ENCODE measurements at places on chromosomes 1 and 21. TPM values are rescaled to one million over a fixed set of nuclear protein-coding genes. Genes with fewer than 3 reads are reported as not detected.

DNA sequence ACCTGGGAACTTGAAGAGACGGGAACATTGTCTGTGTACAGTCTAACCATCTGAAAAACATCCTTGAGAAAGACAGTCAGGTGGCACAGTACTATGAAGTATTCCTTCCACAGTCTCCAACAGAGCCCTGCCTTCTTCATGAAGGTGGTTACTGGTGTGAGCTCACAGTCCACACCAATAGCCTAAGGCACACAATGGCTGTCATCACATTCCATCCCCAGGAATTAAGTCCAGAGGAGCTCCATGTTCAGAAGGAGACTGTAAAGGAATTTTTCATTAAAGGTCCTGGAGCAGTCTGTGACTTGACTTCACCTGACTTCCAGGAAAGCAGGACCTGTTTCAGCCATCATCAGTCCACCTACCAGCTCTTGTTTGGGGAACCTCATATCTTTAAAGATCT, 180.2 kb downstream of the C1orf21 start:
- no peak for DNase-seq

GRCh38 chr1:235513495-235514366, 9.5 kb upstream of the B3GALNT2 start:
- no peak for DNase-seq

GRCh38 chr1:204336421-204337035, 23.2 kb downstream of the PLEKHA6 start:
- DNase-seq, result no peak

RAB42 gene
- 0.75 TPM for total RNA-seq

- no peak for DNase-seq
These were observed 20.7 kb downstream of the PARS2 start for GRCh38 chr1:54743416-54744226.

- DNase-seq, result no peak
These were observed 681 bp upstream of the UBXN10 start for GRCh38 chr1:20184997-20185833.

LGR6 gene
- 1.4 TPM for total RNA-seq

- DNase-seq, result no peak
These were observed 75.0 kb upstream of the MRPS6 start for GRCh38 chr21:33998402-33998801.

DNA sequence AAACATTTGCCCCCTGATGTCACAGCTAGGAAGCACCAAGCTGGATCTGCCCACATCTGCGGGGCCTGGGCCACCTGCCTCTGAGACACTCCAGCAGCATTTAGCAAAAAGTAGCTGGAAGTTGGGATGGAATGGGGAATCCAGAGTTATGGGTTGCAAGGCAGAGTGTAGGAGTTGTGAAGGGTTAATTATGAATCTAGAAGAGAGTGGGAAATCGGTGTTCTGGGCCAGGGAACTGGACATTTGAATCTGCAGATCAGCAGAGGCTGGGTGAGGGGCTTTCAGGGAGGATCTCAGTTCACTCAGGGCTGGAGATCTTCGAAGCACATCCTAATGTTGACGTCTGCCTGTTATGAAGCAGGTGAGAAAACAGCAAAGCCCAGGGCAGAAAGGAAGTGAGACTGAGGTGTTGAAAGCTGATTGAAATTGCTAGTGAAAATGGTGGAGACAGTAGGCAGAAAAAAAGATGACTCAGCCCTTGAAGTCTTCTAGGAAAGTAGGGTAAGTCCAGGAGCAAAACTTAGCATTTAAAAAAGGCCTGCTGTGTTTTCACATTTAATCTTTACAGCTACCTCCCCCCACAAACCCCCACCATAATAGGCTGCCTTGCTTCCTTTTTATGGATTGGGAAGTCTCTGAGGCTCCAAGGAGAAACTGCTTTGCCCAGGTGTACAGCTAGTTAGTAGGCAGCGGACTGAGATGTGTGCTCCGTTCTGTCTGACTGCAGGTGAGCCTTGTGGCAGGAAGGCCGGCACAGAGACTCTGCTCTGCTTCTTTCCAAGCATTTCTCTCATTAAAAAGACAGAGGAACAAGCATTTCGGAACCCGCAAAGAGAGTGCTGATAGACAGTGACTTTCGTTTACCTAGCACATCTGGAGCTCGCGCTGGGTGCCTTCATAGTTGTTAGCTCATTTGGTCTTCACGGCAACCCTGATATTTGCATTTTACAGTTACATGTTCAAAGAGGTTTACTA, 7.2 kb downstream of the VANGL1 start:
- DNase-seq, result no peak

TSPAN2 gene
- total RNA-seq, result 0.60 TPM

MAP10 gene
- 1.6 TPM for total RNA-seq

LCE1B gene
- total RNA-seq, result not detected

Data from left lobe of liver (tissue), 2 donors.